ENCODE measurements at places on chromosomes 5 and 9.
A peak's percentile ranks its signal among the peaks of the same experiment; 100 is the strongest.

DNA sequence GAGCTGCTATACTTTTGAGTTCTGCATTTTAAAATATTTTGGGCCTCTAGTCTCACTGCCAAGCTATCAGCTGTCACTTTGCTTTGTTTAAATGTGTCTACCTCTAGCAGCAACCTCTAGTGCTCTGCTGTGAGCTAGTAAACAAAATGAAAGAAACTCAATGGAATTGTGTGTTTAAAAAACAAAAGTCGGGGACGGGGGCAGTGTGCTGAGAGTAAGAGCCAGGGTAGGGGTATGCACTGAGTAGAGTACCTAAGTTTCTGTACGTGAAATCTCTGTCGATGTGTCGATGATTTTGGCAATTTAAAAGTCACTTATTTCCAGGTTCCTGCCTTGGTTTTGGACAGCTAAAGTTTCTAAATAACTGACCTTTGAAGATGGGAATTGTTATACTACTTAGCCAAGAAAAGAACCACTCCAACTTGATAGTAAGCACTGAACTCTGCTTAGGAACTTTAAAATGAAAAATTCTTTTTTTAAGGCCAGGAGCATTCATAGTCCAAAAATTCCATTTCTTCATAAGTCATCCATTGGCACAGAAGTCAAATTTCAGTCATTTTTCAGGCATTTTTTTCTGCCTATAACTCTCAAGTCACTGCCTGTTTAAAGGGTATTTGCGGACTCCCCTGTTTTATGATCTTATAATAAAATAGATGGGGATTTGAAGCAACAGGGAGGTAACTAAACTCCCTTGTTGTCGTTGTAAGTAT lies 111.5 kb downstream of the SAXO1 start:
- DNase-seq = no peak

- DNase-seq = no peak
Observed at GRCh38 chr9:135888766-135889394, 18.5 kb downstream of the CAMSAP1 start.

DNA sequence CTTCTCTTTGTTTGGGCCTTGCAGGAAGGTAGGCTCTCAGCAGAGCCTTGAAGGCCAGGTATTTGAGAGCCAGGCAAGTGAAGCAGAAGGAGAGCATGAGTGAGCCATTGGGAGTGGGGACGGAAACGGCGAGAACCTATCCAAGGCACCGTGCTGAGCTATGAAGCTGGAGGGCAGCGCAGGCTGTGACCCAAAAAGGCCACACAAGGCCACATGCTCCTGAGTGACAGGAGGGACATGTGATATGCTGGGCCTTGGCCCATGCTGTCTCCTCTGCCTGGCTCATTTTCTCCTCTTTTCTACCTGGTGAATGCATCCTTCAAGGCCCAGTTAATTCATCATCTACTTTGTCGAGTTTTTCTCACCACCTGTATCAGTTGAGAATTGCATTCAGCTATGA lies 136.3 kb downstream of the PALM2AKAP2 start:
- no peak for DNase-seq

- DNase-seq = no peak
Observed at GRCh38 chr9:88312517-88313103, 75.6 kb upstream of the SPIN1 start.

- peak; percentile 4 for DNase-seq
Observed at GRCh38 chr5:81420039-81420667, 26.2 kb upstream of the ACOT12 start.

- no peak for DNase-seq
Observed at GRCh38 chr5:90221951-90222350, 187.6 kb downstream of the CETN3 start.

- DNase-seq = no peak
Observed at GRCh38 chr5:37849641-37850040, 9.8 kb upstream of the GDNF start.

- DNase-seq = no peak
Observed at GRCh38 chr5:90882448-90882847, 323.9 kb downstream of the ADGRV1 start.

DNA sequence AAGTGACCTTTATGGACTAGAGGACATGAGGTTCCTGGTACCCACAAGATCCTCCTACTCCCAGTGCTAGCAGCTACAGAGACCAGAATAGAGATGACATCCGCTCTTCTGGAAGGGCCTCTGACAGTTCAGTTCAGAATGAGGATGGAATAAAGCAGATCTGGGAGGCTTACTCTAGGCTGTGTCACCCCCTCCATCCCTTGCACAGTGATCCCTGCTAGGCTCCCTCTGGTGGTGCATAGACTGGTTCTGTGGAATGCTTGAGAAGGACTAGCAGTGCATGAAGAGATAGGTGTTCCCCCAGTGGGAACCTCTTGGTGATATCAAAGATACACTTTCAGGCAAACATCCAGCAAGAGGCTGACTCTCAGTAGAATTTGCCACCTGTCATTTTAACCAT lies 83.0 kb downstream of the NPR3 start:
- no peak for DNase-seq

- DNase-seq = no peak
Observed at GRCh38 chr5:133519191-133519590, 93.2 kb downstream of the FSTL4 start.

- DNase-seq = no peak
Observed at GRCh38 chr9:76553680-76554079, 94.7 kb downstream of the GCNT1 start.

GRCh38 chr9:117704024-117704575 lies at the start of gene TLR4:
TSS of gene TLR4 (plus strand) at chr9:117704403. CDS start at chr9:117704473, 70 bp downstream.
- DNase-seq = no peak

DNA sequence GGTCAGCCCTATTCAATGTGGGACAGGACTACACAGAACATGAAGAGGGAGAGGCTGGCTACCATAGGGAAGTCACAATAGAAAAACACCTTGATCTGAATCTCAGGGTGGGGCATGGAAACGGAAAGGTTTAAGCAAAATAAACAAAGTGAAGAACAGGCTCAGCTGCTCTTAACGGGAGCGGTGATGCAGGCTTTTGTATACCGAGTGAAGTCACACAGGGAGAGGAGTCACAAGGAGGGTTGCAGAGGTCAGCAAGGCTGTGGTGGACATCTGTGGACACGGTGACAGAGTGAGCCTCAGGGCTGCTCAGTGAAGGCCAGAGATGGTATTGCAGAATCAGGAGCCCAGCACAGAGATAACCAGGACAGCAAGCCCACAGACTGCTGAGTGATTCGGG lies 30.6 kb upstream of the SEMA4D start:
- no peak for DNase-seq

All from stimulated activated CD4-positive, alpha-beta T cell treated with anti-CD3 and anti-CD28 coated beads, TNF-alpha, amount 100 ng/mL, for 48 hours (primary cell).